ENCODE measurements at places on chromosomes 3 and 15. TPM values are rescaled to one million over a fixed set of nuclear protein-coding genes. Genes with fewer than 3 reads are reported as not detected.

- no peak overlapping the region for H3K4me3 ChIP-seq
- H3K27ac ChIP-seq, result no peak overlapping the region
- peak; percentile 28 for DNase-seq
- no peaks in the 10 kb centered on the region for H3K27me3 ChIP-seq
Observed at GRCh38 chr3:123339302-123339701, 109.6 kb downstream of the ADCY5 start.

DNA sequence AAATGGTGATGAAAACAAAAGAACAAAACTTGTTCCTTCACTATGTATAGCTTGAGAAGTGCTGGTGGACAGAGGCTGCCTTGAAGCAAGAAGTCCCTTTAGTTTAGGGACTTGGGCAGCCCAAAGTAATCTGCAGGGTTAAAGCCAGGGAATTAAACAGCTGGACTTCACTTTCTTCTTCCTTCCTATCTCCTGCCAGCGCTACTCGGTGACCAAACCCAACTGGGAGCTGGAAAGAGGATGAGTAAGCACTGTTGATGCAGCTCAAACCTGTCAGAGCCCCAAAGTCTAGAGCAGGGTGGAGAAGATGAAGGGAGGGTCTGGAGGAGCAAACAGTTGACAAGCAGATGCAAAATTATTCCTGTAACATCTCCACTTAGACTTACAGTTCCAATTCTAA, 73.1 kb upstream of the FBN1 start:
- no peak overlapping the region for H3K27ac ChIP-seq
- no peaks in the 10 kb centered on the region for H3K27me3 ChIP-seq
- no peak for DNase-seq

DNA sequence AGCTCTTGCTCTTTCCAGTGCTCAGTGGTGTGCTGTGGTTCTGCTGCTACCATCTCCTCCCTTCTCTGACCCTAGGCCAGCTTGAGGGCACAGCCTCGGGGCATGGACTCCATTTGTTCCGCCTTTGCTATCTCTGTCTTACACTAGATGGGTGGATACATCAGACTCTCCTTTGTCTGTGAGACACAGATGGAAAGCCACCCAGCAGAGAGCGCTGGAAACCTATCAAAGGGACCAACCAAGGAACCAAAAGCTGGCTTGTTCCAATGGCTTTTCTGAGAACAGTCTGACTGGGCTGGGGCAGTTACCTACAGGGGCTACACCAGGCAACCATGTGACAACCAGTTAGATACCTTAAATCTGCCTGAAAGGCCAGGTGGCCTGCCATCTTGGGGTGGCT, 63.8 kb downstream of the NPTN start:
- no peaks in the 10 kb centered on the region for H3K4me1 ChIP-seq
- no peaks in the 10 kb centered on the region for H3K27me3 ChIP-seq
- DNase-seq, result no peak
- H3K4me3 ChIP-seq, result no peak overlapping the region
- H3K27ac ChIP-seq, result no peak overlapping the region
- H3K36me3 ChIP-seq, result peaks cover 81% of the 10 kb centered on the region

Gene NR1D2
- total RNA-seq, result 22.7 TPM

GRCh38 chr3:122104515-122105194, 49.5 kb downstream of the CD86 start:
- H3K4me3 ChIP-seq, result no peak overlapping the region
- no peak overlapping the region for H3K27ac ChIP-seq
- no peak for DNase-seq
- H3K36me3 ChIP-seq, result no peaks in the 10 kb centered on the region

Gene TEX9
- 8.7 TPM for total RNA-seq

- H3K27ac ChIP-seq, result no peak overlapping the region
- H3K4me3 ChIP-seq, result peak overlapping the region; percentile 99
- H3K27me3 ChIP-seq, result no peaks in the 10 kb centered on the region
- no peak for DNase-seq
- H3K4me1 ChIP-seq, result peaks cover 16% of the 10 kb centered on the region
Observed at GRCh38 chr15:72227720-72228119, 3.3 kb downstream of the PKM start.

DNA sequence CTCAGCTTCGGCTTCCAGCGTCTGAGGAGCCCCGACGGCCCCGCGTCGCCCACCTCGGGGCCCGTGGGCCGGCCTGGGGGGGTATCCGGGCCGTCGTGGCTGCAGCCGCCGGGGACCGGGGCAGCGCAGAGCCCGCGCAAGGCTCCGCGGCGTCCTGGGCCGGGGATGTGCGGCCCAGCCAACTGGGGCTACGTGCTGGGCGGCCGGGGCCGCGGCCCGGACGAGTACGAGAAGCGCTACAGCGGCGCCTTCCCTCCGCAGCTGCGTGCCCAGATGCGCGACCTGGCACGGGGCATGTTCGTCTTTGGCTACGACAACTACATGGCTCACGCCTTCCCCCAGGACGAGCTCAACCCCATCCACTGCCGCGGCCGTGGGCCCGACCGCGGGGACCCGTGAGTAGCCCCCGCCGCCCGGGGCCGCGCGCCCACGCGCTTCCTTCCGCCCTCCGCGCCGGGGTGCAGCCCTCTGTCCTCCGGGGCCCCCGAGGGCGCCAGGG, 462 bp downstream of the EDEM1 start:
- no peaks in the 10 kb centered on the region for H3K4me1 ChIP-seq
- peak; percentile 79 for DNase-seq
- no peaks in the 10 kb centered on the region for H3K36me3 ChIP-seq

DNA sequence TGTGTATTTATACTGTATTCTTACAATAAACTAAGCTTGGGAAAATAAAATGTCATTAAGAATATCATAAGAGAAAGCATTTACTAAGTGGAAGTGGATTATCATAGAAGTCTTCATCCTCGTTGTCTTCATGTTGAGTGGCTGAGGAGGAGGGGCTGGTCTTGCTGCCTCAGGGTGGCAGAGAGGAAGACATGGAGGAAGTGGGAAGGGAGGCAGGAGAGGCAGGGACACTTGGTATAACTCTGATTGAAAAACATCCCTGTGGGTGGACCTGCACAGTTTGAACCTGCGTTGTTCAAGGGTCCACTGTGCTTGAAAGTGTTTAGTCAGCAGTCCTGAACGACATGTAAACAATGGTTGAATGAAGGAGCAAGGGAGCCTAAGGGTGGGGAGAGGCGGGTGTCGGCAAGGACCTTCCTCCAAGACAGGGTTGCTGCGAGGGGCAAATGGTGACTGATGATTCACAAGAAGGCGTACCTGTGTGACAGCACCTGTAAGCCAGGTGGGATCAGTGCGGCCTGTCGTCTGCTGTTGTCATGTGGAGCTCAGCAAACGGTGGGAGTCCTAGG, 103.8 kb upstream of the KLF13 start:
- no peaks in the 10 kb centered on the region for H3K4me1 ChIP-seq
- no peak for DNase-seq
- no peak overlapping the region for H3K4me3 ChIP-seq
- H3K27ac ChIP-seq, result no peak overlapping the region
- H3K27me3 ChIP-seq, result peaks cover 73% of the 10 kb centered on the region
- no peaks in the 10 kb centered on the region for H3K36me3 ChIP-seq

Gene ADGRG7
- 2.1 TPM for total RNA-seq

DNA sequence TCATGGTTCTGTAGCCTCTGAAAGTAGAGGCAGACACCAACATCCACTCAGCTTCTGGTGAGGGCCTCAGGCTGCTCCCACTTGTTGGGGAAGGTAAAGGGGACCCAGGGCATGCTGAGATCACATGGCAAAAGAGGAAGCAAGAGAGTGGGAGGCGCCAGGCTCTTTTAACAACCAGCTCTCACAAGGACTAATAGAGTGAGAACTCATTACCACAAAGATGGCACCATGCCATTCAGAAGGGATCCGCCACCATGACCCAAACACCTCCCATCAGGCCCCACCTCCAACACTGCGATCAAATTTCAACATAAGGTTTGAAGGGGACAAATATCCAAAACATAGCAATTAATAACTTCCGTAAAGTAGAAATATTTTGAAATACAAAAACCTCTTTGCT, 192.3 kb downstream of the OCA2 start:
- no peak for DNase-seq
- H3K4me3 ChIP-seq, result no peak overlapping the region
- H3K27me3 ChIP-seq, result no peaks in the 10 kb centered on the region
- H3K27ac ChIP-seq, result no peak overlapping the region

Gene TRH
- 0.22 TPM for total RNA-seq

- peak; percentile 77 for DNase-seq
- H3K4me3 ChIP-seq, result peak within 1 kb of the TSS; percentile 69
- H3K36me3 ChIP-seq, result no peaks in the 10 kb centered on the region
- H3K4me1 ChIP-seq, result no peaks in the 10 kb centered on the region
- H3K27me3 ChIP-seq, result peaks cover 65% of the 10 kb centered on the region
Observed at GRCh38 chr15:25863111-25863967, at the start of gene ATP10A. TSS of gene ATP10A (minus strand) at chr15:25863327. CDS start at chr15:25863096, 231 bp downstream.

DNA sequence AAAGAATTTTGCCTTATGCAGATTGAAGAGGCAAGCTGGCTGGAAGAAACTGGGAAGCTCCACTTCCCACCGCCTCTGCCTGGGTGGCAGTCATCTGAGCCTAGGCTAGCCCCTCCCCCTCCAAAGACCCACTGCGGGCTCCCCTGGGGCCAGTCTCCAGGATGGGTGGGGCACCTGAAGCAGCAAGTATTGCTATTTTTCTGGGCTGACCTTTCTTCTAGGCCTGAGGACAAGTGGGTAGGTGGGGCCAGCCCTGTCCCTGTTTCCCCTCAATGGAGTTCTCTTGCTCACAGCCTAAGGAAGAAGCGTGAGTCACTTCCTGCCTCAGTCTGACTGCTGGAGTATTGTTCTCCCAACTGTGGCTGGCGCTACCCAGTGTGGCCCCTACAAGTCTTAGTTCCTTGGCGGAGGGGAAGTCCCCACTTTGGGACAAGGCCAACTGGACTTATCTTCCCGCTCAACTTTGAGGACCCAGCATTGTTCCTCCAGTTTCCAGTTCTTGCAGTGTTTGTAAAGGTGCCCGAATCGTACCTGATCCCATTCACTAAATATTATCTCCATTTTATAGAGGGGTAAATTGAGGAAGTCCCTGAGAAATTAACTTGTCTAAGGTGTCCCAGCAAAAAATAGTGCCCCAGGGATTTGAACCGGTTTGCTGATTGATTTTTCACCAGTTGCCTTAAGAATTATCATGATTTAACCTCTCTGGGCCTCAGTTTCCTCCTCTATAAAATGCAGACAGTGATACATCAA, 1.4 kb downstream of the FURIN start:
- no peaks in the 10 kb centered on the region for H3K36me3 ChIP-seq
- DNase-seq, result peak; percentile 90
- no peaks in the 10 kb centered on the region for H3K27me3 ChIP-seq
- peak overlapping the region; percentile 79 for H3K4me3 ChIP-seq
- peaks cover 47% of the 10 kb centered on the region for H3K4me1 ChIP-seq

GRCh38 chr3:49928481-49929017, 1.1 kb downstream of the MON1A start:
- H3K27ac ChIP-seq, result no peak overlapping the region
- no peaks in the 10 kb centered on the region for H3K36me3 ChIP-seq
- peak; percentile 57 for DNase-seq
- peak overlapping the region; percentile 82 for H3K4me3 ChIP-seq
- H3K27me3 ChIP-seq, result no peaks in the 10 kb centered on the region

Data from endodermal cell (in vitro differentiated cells).